ENCODE measurements at places on chromosomes 7 and 10.
A peak's percentile ranks its signal among the peaks of the same experiment; 100 is the strongest.

GRCh38 chr7:27185013-27185853 lies at the start of gene HOXA11:
TSS of gene HOXA11 (minus strand) at chr7:27185232. CDS start at chr7:27185144, 88 bp downstream.
- peak; percentile 90 for DNase-seq

GRCh38 chr7:42662862-42663261 lies 249.0 kb downstream of the C7orf25 start:
- no peak for DNase-seq

- no peak for DNase-seq
These were observed 79.0 kb upstream of the TMEM168 start for GRCh38 chr7:112869111-112869774.

GRCh38 chr10:98028168-98028770 lies 2.2 kb downstream of the CRTAC1 start:
- peak; percentile 20 for DNase-seq

GRCh38 chr7:43612128-43612527 lies 29.2 kb downstream of the STK17A start:
- no peak for DNase-seq

- DNase-seq, result no peak
These were observed 187.7 kb upstream of the VSTM2A start for GRCh38 chr7:54354436-54354835.

Data from gastrocnemius medialis (tissue), 4 donors.